Myocyte (in vitro differentiated cells): ENCODE measurements at places on chromosomes 12 and 14. TPM values are rescaled to one million over a fixed set of nuclear protein-coding genes. Genes with fewer than 3 reads are reported as not detected.

DNA sequence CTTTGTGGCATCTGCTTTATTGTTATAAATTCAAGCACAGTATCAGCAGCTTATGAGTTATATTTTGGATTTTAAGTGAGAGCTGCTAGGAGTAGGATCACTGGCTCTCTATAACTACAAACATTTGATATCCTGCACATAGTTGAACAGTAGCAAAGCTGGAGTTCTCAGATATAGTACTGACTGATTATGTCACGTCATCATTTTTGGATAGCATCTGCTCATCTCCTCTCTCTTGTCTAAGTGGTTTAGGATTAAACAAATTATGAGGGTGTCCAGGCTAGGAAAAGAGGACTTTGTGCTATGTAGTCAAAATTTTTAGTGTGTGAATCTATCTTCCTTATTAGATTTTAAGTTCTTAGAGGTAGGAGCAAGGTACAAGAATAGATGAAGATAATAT, 18.4 kb downstream of the PPP4R4 start:
- DNase-seq = no peak

DNA sequence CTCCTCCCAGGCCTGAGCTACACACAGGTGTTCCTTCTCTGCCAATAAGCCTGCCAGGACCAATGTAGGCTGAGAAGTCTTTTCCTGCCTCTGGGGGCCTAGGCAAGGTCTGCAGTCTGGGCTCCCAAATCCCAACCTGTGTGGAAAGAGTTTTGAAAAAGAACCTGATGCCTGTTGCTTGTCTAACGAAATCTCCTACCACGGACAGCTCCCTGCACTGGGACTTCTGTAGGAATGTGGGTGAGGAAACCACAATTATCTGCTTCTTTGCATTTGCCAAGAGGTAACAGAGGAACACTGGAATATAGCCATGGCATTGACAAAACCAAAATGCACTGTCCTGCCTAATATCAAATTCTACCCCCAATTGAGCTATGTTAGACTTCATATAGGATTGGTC, 877.0 kb upstream of the TMEM132C start:
- DNase-seq = peak; percentile 89

GRCh38 chr12:104050436-104050835, 449 bp upstream of the GLT8D2 start:
- no peak for DNase-seq

- DNase-seq = no peak
Measured at GRCh38 chr14:99224116-99224910, 47.7 kb downstream of the BCL11B start.

DNA sequence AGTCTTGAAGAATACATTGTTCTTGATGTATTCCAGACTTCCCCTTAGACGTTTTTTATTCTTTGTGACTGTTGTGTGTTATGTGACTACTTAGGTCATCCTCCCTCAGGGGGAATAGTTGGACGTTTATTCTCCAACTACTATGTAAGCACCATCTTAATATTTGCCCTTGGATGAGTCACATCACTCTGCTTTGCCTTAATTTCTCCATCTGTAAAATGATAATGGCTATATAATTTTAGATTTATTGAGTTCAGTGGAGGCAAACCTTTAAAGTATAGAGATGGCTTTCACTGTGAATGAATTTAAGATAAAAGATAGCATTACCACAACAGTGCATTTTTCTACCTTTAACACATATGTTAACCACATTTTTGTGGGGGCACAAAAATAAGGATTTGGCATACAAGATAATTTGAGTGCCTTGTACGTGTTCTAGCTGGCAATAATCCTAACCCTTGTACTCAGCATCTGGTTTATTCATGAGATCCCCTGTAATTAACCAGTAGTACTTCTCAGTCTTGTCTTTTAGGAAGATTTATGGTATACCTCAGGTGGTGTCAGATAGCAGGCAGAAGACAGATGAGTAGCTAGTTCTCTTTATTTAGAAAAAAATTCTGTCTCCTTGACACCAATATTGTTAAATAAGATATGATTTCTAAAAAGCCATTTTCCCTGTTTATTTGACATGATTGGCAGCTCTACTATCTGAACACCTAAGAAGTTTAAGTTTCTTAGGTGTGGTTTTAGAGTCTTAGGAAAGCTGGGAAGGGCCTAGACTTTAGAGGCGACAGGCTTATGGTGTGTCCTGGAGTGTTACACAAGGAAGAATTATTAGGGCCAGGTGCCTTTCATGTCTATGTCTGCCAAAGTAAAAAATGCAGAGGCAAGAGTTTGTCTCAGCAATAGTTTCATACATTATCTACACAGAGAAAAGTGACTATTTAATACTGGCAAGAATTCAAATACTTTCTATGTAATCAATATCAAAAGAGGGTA, 152.3 kb downstream of the RAD51B start:
- DNase-seq = peak; percentile 21

GRCh38 chr12:33427071-33427470, 12.5 kb downstream of the SYT10 start:
- DNase-seq = peak; percentile 50

GRCh38 chr14:77485901-77486678, 12.5 kb downstream of the ISM2 start:
- no peak for DNase-seq

DNA sequence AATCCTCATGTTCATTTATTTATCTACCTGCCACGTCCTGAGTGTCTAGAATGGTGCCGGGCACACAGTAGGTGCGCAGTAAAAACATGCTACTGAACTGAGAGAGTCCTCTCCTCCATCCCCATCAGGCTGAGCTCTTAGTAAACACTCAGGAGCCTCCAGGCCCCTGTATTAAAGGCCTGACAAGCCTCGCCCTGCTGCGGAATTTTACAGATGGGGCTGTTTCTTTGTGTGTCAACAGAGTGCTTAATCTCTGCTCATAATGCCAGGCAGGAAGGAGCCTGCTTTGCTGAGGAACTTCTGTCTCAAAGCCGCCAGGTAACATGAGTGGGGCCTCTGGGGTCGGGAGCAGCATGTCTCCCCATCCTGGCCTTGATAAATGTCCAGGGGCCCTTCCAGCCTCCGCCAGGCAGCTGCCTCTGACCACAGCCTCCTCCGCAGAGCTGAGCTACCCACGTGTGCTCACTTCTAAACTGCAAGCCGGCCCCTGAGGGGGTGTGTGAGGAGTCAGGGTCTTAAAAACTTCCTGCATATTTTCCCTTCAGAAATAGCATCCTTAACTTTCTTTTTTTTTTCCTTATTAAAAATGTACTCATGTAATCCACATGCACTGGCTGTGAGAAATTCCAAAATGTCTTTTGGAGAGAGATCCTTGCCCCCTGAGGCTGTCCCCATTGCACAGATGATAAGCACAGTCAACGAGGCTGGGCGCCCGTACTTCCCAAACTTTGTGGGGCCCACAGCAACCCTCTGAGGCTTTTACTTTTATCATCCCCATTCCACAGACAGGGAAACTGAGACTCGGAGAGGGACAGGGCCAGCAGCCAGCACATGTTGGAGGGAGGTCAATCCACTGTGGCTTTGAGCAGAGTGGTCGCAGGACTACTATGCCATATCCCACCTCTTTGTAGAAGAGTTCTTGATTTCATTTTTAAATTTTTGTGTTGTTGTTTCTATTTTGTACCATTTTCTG, 116.0 kb upstream of the NCOR2 start:
- DNase-seq = peak; percentile 51

GRCh38 chr12:118033323-118033722, 16.8 kb downstream of the RFC5 start:
- no peak for DNase-seq

GRCh38 chr14:74203639-74204038, 35.6 kb upstream of the VSX2 start:
- no peak for DNase-seq

DNA sequence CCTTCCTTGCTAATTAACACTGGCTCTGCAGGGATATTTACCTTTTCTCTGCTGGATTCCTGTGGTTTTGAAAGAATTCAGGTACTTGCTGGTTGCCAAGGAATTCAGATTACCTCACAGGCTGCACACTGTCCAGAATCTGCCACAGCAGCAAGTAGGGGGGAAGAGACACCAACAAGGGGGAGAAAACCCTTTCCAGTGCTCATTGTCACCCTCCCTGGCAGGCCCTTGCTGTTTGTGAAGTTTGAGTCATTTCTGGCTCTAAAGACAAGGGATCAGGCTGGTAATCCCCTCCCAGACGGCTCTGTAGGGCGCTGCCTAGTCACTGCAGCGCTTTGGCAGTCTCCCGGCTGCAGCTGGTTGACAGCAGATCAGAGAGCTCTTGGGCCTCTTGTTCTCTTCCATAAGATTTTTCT, 50.8 kb downstream of the TTLL5 start:
- peak; percentile 87 for DNase-seq

DNA sequence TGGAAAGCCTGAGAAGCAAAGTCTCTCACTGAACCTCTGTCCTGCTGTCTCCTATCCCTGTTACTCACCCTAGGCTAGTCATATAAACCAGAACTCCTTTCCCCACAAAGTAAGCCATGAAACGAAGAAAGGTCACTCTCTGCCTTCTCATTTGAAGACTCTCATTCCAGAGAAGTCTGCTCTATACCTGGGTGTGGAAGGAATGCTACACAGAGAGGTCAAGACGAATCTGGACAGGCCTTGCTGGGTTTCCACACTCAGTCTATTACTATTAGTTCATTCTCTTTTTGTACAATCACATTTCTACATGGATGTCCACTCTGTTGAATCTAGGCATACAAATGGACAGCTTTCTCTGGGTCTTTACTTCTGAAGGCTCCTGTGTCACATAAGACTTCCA, 2.4 kb upstream of the AEBP2 start:
- DNase-seq = no peak

- DNase-seq = no peak
Measured at GRCh38 chr12:116657921-116658495, 79.9 kb downstream of the SPRING1 start.

- DNase-seq = peak; percentile 62
Measured at GRCh38 chr12:56080556-56081138, 682 bp downstream of the ERBB3 start.

GRCh38 chr14:101360054-101360911, 201.0 kb upstream of the DIO3 start:
- no peak for DNase-seq

DNA sequence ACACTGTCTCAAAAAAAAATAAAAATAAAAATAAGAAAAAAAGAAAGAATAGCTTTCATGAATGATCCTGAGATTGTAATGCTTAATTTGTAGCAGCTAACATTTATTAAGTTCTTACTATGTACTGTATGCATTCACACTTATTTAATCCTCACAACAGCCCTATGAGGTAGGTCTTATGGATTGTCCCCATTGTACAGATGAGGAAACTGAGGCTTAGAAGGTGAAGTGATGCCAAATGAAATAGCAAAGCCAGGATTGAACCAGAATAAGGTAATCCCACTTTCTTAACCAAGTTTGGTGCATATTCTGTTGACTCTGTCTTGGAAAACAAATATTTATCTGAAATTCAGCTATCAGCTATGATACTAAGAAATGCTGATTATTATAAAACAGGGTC, 2.1 kb downstream of the USP30 start:
- no peak for DNase-seq

DNA sequence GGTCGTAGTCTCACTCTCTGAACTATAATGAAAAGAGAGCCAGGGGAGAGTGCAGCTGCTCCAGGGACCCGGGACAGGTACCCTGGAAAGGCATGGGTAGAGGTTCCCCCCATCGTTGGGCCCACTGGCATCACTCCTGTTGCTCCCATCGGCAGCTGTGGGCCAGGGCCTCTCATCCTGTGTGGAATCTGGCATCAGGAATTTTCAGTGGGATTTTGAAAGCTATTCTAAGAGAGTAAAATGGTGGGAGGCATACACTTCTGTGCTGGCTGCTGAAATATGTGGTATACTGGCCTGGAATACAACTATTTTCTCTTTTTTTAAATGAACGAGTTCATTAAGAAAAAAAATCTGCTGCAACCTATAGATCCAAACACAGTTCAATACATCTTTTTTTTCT, 38.1 kb downstream of the EML1 start:
- no peak for DNase-seq

DNA sequence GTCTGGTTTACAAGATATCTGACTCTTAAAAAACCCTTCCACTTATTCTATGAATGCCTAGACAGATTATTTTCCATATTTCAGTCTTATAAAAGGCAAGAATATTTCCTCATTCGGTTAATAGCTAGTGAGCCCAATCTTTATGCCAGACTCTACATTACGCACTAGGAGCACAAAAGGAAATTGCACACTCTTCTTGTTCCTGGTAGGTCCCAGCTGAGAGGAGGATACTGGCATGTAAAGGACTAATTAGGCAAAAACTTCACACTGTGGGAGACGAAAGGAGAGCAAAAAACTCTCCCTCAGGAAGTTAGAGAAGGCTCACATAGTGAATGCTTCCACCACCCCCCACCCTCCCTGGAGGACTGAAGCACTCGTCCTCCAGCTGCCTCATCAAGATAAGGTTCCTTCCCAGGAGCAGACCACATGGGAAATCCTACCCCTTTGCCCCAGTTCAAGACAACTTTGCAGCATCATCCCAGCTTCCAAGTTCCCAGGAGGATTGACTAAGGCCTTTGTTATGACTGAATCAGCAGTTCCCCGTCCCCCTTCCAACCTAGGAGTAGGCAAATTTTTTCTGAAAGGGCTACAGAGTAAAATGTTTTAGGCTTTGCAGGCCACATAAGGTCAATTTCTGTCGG, 14.5 kb downstream of the CAPZA3 start:
- DNase-seq = peak; percentile 64

GRCh38 chr12:5402009-5402935, 29.6 kb upstream of the NTF3 start:
- DNase-seq = no peak

DNA sequence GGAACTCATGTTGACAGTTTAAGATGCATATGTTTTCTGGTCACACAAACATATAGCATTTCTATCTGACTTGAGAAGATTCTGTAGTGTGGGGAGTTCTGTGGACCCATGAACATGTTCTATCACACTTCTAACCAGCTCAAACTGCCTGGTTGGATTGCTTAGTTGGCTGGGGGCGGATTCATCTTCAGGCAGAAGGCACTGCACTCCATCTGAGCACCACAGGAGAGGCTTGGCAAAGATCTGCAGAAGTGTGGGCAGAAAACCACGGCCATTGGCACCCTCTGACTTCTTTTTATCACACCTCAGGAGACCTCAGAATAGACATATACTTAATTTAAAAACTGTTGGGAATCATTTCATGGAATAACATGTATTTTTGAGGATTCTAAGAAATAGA, 68.5 kb downstream of the LIN7A start:
- no peak for DNase-seq

- peak; percentile 84 for DNase-seq
Measured at GRCh38 chr12:104792570-104792969, 165.5 kb downstream of the SLC41A2 start.

GRCh38 chr14:78399316-78399889, 229.2 kb downstream of the NRXN3 start:
- peak; percentile 13 for DNase-seq

NKX2-1 gene
- total RNA-seq = not detected in 2 replicates

RALGAPA1 gene
- total RNA-seq = 23.3 and 25.0 TPM in 2 replicates

DHRS2 gene
- total RNA-seq = 0.19 and 1.2 TPM in 2 replicates

CKB gene
- total RNA-seq = 1,659 and 1,729 TPM in 2 replicates

HOXC12 gene
- total RNA-seq = 0.31 and 0.62 TPM in 2 replicates

MYO1H gene
- total RNA-seq = not detected in 2 replicates

RDH12 gene
- 0.16 TPM in 1 of 2 replicates, not detected in the other for total RNA-seq

TAS2R7 gene
- total RNA-seq = not detected in 2 replicates

CLEC2D gene
- 4.2 and 6.6 TPM in 2 replicates for total RNA-seq

PTPN21 gene
- total RNA-seq = 21.7 and 36.7 TPM in 2 replicates

DCN gene
- 356 and 491 TPM in 2 replicates for total RNA-seq

SAV1 gene
- total RNA-seq = 30.5 and 39.9 TPM in 2 replicates

MUCL1 gene
- not detected in 2 replicates for total RNA-seq

LRP1-AS gene
- total RNA-seq = not detected in 2 replicates

CBLN3 gene
- 1.0 and 1.2 TPM in 2 replicates for total RNA-seq

LALBA gene
- total RNA-seq = not detected in 2 replicates

PIK3C2G gene
- not detected in 2 replicates for total RNA-seq

ARL1 gene
- total RNA-seq = 73.6 and 117 TPM in 2 replicates
